ENCODE measurements at places on chromosomes 11 and 22.

DNA sequence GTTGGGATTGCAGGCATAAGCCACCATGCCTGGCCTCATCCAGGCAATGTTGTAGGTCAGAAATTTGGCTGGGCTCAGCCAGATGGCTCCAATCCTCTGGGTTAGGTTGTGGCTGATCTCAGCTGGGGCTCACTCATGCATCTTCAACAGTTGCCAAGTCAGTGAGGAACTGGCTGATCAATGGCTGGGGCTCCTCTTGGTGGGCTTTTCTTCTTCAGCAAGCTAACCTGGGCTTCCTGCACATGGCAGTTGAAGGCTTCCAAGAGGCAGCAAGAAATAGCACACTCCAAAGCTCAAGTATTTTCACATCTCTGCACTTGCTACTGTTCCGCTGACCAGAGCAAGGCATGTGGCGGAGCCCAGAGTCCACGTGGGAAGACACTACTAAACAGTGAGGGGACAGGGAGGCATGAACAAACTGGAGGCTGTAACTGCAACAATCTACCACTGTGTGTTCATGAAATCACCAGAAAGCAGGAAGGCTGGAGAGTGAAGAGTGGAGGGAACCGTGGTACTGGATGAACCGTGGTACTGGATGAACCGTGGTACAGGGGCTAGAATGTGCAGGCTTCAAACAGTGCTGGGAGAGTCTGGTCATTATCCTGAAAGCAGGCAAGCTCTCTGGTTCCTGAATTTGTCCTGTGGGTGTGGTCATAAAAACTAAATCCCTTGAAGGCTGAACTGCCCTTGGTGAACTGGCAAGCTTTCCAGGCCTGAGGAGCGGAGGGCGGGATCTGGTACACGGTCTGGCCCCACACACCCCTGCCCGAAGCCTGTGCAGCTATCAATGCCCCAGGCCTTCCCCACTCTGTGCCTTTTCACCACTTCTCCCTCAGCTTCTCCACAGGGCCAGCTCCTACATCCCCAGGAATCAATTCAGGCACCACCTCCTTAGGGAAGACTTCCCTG lies 20.2 kb downstream of the CHST1 start:
- DNase-seq, result no peak

GRCh38 chr11:66857234-66857926 lies 516 bp downstream of the LRFN4 start:
- DNase-seq, result no peak

GRCh38 chr11:72686639-72687220 lies 12.5 kb upstream of the PDE2A start:
- no peak for DNase-seq

DNA sequence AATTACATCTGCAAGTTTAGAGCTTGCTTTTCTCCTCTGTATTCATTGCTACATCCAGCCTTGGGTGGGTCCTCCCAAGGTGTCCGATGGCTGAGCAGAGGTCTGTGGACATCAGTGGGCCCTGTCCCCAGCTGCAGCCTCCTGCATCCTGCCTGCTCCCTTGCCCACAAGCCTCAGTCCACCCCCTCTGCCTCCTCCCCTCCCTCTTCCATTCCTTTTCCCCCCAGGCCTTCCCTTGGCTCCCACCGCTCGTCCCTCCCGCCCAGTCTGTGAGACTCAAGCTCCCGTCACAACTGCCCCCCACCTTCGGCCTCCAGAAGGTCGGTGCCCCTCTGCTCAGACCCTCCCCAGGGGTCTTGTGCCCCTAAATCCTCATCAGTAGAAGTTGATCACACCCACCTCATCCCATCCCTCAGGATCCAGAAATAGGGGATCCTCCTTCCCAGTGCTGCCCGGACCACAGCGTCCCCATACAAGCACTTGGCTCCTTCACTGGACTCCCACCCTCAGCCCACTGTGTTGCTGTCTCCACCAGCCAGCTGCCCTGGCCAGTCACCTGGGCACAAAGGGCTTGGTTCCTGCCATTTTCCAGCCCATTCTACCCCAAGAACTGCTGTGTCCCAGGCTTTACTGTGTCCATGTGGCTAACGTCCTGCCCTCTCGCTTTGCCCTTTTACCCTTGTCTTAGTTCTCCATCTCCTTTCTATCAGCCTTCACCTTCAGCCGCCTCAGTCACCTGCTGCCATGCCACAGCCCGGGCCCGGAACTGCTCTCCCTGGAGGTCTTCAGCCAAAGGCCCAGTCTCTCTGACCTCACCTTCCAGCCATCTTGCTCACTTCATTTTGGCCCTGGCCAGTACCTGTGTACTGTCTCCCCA lies 2.2 kb upstream of the OMP start:
- no peak for DNase-seq

DNA sequence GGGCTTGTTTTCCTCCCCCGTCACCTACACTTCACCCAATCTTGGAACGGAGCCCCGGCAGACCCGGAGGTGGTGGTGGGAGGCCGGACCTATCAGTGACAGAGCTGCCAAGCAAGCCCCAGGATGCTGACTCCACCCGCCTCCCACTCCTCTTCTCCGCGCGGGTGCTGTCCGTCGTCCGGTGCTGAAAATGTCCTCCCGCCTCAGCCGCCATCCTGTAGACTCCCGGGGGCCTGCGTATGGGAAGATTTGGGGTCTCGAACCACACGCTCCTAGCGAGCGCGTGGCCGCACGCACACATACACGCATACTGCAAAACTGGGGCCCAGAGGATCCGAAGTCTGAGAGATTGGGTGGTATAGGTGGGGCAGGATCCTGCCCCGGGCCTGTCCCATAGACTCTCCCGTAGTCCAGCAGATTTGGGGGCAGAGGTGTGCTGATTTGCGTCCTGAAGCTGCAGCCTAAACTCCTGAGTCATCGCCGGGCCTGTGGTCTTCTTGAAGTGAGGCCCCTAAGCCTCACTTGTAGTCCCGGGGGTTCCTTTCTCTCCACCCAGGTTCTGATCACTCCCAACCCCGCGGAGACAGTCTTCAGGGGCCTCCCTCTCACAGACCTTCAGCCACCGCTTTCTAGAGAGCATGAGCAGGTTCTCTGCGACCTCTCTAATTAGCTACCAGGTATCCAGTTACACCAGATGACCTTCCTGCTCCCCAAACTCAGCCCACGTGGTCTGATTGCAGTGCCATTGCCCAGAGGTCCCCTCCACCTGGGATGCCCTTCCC lies 796 bp upstream of the YIF1A start:
- no peak for DNase-seq

- no peak for DNase-seq
Measured at GRCh38 chr11:28296426-28296825, 188.2 kb downstream of the METTL15 start.

DNA sequence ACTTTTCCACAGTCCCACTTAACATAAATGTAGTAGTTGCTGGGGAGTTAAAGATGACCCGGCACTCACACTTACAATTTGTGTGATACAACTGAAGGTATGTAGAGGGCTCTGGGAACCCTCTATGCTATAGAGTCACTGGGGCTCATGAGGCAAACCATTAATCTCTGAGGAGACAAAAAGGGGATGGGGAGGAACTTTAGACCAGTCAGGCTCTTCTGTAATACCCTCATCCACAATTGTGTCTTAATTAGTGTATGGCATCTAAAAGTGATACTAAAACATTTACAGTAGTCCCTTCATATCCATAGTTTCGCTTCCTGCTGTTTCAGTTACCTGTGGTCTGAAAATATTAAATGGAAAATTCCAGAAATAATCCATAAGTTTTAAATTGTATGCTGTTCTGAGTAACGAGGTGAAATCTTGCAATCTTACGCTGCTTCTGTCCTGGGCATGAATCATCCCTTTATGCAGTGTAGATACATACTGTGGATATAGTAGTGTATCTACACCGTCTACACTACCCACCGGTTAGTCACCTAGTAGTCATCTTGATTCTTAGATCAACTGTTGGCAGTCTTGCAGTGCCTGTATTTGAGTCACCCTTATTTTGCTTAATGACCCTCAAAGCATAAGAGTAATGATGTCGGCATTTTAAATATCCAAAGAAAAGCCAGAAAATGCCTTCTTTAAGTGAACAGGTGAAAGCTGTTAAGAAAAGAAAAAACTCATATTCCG lies 12.2 kb downstream of the CBL start:
- DNase-seq, result no peak
